T-cell (primary cell): ENCODE measurements at places on chromosomes 7 and 10. TPM values are rescaled to one million over a fixed set of nuclear protein-coding genes. Genes with fewer than 3 reads are reported as not detected.
A peak's percentile ranks its signal among the peaks of the same experiment; 100 is the strongest.

The LRRD1 gene
- total RNA-seq: not detected

- H3K27ac ChIP-seq: no peak overlapping the region
- no peaks in the 10 kb centered on the region for H3K27me3 ChIP-seq
- DNase-seq: no peak
- H3K4me3 ChIP-seq: no peak overlapping the region
- no peaks in the 10 kb centered on the region for H3K4me1 ChIP-seq
These were observed 20.1 kb upstream of the ITPRID1 start for GRCh38 chr7:31493714-31494181.

DNA sequence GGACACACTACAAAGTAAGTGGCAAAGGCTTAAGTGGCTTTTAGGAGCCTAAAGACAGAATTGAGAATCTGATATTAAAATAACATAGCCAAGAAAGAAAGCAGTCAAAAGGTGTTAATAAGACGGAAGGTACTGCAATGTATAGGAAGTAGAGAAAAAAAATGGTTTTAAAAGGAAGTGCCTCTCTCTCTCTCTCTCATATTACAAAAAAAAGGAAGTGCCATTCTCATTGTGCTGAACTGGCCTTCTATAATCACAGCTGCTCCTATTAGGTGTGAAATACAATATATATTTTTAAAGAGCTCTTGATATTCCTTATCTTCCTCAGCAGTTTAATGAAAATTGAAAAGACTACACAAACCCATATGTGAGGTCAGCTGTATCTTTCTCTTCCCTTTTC lies 199.4 kb upstream of the NPVF start:
- no peak for DNase-seq
- H3K27ac ChIP-seq: no peak overlapping the region
- no peaks in the 10 kb centered on the region for H3K36me3 ChIP-seq
- H3K4me1 ChIP-seq: no peaks in the 10 kb centered on the region
- no peaks in the 10 kb centered on the region for H3K27me3 ChIP-seq
- no peak overlapping the region for H3K4me3 ChIP-seq

DNA sequence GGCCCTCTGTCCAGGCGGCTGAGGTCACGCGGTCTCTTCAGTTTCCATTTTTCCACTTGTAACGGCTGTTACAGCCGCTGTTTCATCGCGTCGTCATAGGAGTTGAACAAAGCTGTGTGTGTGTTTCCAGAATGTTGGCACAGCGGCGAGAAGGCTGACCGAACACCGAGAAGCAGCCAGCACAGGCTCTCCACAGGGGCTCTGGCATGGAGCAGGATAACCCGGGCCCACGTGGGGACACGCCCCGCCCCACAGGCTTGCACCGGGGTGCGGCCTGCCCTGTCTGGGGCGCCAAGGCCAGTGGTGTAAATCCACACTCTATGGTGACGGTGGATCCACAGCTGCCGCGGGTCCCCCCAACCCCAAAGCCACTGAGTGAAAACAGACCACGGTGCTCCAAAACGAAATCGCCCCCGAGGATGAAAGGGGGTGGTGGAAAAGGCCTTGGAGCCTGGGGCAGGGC lies 448.2 kb downstream of the DNAJB6 start:
- peaks cover 32% of the 10 kb centered on the region for H3K27me3 ChIP-seq
- H3K27ac ChIP-seq: no peak overlapping the region
- H3K4me1 ChIP-seq: no peaks in the 10 kb centered on the region
- H3K4me3 ChIP-seq: no peak overlapping the region
- DNase-seq: no peak

GRCh38 chr10:132892004-132892403 lies 50.4 kb downstream of the CFAP46 start:
- H3K27me3 ChIP-seq: peaks cover 34% of the 10 kb centered on the region
- H3K27ac ChIP-seq: no peak overlapping the region
- H3K36me3 ChIP-seq: no peaks in the 10 kb centered on the region

DNA sequence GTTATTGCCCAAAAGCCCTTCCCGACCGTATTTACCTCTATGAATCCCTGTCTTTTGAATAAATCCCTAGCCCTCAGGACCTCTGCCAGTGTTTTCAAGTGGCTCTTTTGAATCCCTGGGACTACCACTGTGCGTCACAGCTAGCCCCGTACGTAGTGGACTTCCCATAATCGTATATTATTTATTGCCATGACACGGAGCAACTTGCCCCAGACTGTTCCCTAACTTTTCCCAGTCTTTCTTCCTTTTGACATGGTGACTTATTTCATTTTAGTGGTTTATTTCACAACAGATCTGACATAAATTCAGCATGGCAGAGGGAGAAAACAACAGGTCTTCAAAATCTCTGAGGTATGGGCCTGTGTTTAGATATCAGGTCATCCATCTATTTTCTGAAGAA lies 318.6 kb upstream of the KLF6 start:
- no peak overlapping the region for H3K27ac ChIP-seq
- no peaks in the 10 kb centered on the region for H3K27me3 ChIP-seq
- H3K36me3 ChIP-seq: no peaks in the 10 kb centered on the region
- no peak overlapping the region for H3K4me3 ChIP-seq

GRCh38 chr7:131687296-131687695 lies 130.9 kb upstream of the PODXL start:
- no peak overlapping the region for H3K4me3 ChIP-seq
- H3K36me3 ChIP-seq: no peaks in the 10 kb centered on the region
- no peaks in the 10 kb centered on the region for H3K4me1 ChIP-seq
- H3K27me3 ChIP-seq: peaks cover 66% of the 10 kb centered on the region

DNA sequence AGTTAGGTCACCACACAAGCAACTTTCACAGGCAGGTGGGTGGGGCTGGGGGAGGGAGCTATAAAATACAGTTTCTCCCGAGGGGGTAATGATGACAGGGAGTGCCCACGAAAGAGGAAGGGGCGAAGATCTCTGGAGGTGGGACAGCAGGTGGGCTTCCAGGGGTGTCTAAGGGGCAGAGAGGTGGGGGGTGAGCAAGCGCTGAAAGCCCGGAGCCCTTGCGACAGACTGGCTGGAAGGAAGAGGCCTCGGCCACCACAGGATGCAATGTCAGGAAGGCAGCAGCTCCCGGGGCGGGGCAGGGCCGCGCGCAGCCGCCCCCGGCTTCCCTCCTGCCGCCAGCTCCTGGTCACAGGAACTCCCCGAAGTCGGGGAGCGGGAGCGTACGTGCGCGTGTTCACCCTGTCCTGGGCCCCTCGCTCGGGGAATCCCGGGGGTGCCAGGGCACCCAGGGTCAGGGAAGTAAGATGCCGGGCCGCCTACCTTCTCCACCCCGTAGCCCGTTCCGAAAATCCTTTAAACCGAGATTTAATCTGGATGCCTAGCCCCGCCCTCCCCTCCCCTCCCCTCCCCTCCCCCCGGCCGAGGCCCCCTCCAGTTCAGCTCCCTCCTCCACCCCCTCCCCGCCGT lies 105.2 kb upstream of the PPIF start:
- H3K27me3 ChIP-seq: no peaks in the 10 kb centered on the region
- H3K4me3 ChIP-seq: peak overlapping the region; percentile 61
- peaks cover 36% of the 10 kb centered on the region for H3K4me1 ChIP-seq
- H3K27ac ChIP-seq: peak overlapping the region; percentile 41

- DNase-seq: no peak
- H3K27ac ChIP-seq: no peak overlapping the region
- H3K36me3 ChIP-seq: no peaks in the 10 kb centered on the region
- no peaks in the 10 kb centered on the region for H3K4me1 ChIP-seq
These were observed 72.9 kb downstream of the GNAI1 start for GRCh38 chr7:80207501-80207900.

The CYP2C19 gene
- total RNA-seq: not detected

- H3K27me3 ChIP-seq: no peaks in the 10 kb centered on the region
- H3K4me1 ChIP-seq: no peaks in the 10 kb centered on the region
- DNase-seq: no peak
- no peak overlapping the region for H3K4me3 ChIP-seq
- no peak overlapping the region for H3K27ac ChIP-seq
- peaks cover 2% of the 10 kb centered on the region for H3K36me3 ChIP-seq
These were observed 62.2 kb downstream of the ARMH3 start for GRCh38 chr10:101993651-101994200.

- no peaks in the 10 kb centered on the region for H3K27me3 ChIP-seq
- peaks cover 13% of the 10 kb centered on the region for H3K36me3 ChIP-seq
- peak; percentile 43 for DNase-seq
- peak overlapping the region; percentile 97 for H3K27ac ChIP-seq
- peak overlapping the region; percentile 41 for H3K4me3 ChIP-seq
These were observed 1.7 kb downstream of the ADAM8 start for GRCh38 chr10:133274751-133275683.

DNA sequence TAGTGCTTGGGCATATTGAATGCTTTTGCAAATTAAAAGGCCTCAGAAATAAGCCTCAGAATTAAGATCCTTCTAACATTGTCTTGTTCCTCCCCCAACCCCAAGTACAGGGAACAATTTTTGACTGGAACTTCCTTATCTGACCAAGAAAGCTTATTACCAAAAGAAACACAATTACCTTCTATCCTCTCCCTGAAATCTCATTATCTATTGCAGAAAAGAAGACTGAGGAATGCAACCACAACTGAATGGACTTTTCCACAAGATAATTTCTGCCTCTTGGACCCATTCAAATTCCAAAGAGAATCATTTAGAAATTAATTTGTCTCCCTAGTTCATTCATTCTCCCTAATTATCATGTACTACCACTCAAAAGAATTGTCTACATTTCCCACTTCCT lies 36.8 kb upstream of the SPAM1 start:
- no peaks in the 10 kb centered on the region for H3K4me1 ChIP-seq
- no peak overlapping the region for H3K27ac ChIP-seq
- no peaks in the 10 kb centered on the region for H3K36me3 ChIP-seq

GRCh38 chr7:26208040-26208439 lies 6.5 kb downstream of the CBX3 start:
- H3K4me1 ChIP-seq: peaks cover 12% of the 10 kb centered on the region
- no peak overlapping the region for H3K27ac ChIP-seq
- no peak overlapping the region for H3K4me3 ChIP-seq
- no peaks in the 10 kb centered on the region for H3K27me3 ChIP-seq
- H3K36me3 ChIP-seq: no peaks in the 10 kb centered on the region

DNA sequence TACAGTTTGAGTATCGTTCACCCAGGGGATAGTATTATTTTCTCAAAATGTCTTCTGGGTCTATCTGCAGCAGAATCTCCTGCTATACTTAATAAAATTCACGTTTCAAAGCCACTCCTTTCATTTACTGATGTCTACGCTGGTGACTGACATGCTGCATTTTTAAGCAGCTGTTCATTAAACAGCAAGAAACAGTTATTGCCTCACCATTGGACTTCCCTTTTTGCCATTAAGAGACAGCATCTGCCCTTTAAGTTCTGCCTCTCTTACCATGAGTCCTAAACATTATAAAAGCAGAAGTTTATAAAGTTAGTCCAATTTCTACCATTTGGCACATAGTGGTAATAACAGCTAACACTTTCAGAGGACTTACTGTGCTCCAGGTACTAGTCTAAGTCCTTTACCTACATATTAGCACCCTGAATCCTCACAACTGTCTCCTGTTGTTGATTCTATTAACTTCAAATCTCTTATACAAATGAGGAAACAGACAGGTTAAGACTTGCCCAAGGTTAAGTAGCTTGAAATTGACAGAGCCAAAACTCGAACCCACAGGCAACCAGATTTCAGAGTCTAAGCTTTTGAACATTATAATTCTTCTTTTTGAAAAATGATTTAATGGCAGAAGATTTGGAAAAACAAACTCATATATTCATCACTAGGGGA lies 169.5 kb downstream of the SNX13 start:
- H3K27ac ChIP-seq: no peak overlapping the region
- H3K27me3 ChIP-seq: no peaks in the 10 kb centered on the region
- H3K36me3 ChIP-seq: no peaks in the 10 kb centered on the region
- DNase-seq: no peak
- H3K4me1 ChIP-seq: no peaks in the 10 kb centered on the region

GRCh38 chr10:72426986-72427385 lies 72.3 kb upstream of the DNAJB12 start:
- peaks cover 5% of the 10 kb centered on the region for H3K36me3 ChIP-seq
- no peak overlapping the region for H3K4me3 ChIP-seq
- no peak for DNase-seq
- H3K27me3 ChIP-seq: no peaks in the 10 kb centered on the region
- H3K27ac ChIP-seq: no peak overlapping the region
- H3K4me1 ChIP-seq: no peaks in the 10 kb centered on the region

- H3K4me3 ChIP-seq: no peak overlapping the region
- H3K27me3 ChIP-seq: no peaks in the 10 kb centered on the region
- H3K36me3 ChIP-seq: no peaks in the 10 kb centered on the region
- DNase-seq: no peak
These were observed 13.6 kb downstream of the NKX1-2 start for GRCh38 chr10:124436191-124436638.

GRCh38 chr10:24793648-24794379 lies 70.1 kb upstream of the ARHGAP21 start:
- no peaks in the 10 kb centered on the region for H3K4me1 ChIP-seq
- no peak overlapping the region for H3K4me3 ChIP-seq
- H3K36me3 ChIP-seq: no peaks in the 10 kb centered on the region
- no peak overlapping the region for H3K27ac ChIP-seq
- no peak for DNase-seq

DNA sequence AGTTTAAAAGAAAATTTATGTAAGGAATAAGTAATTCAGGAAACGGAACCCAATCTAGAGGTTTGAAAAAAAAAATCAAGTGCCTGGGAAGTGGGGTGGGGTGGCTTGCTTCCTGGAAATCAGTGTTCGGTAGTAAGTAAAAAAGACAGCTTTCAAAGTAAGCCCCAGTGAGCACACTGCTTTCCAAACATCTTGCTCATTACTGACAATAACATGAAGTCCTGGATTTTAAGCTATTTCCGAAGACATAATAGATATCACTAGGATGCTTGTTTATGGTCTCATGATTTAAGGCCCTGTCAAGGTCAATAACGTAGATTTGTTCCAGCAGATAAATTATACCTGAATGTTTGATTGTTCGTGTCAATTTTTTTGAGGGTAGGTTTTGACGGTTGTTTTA lies 1.3 kb downstream of the STAMBPL1 start:
- peak overlapping the region; percentile 87 for H3K4me3 ChIP-seq
- H3K27me3 ChIP-seq: no peaks in the 10 kb centered on the region
- no peaks in the 10 kb centered on the region for H3K36me3 ChIP-seq
- peaks cover 17% of the 10 kb centered on the region for H3K4me1 ChIP-seq
- peak overlapping the region; percentile 81 for H3K27ac ChIP-seq
